ENCODE measurements at places on chromosomes 6 and 20. TPM values are rescaled to one million over a fixed set of nuclear protein-coding genes. Genes with fewer than 3 reads are reported as not detected.

GRCh38 chr6:134805168-134805567, 144.7 kb downstream of the ALDH8A1 start:
- DNase-seq = no peak

- no peak for DNase-seq
Measured at GRCh38 chr6:1406306-1407072, 17.1 kb downstream of the FOXF2 start.

- no peak for DNase-seq
Measured at GRCh38 chr6:97423190-97423589, 140.2 kb upstream of the MMS22L start.

- no peak for DNase-seq
Measured at GRCh38 chr6:47716207-47716606, 17.8 kb downstream of the ADGRF4 start.

GRCh38 chr6:33050014-33050810, 23.2 kb downstream of the HLA-DPA1 start:
- no peak for DNase-seq

- peak; percentile 75 for DNase-seq
Measured at GRCh38 chr20:41141153-41141815, 3.9 kb downstream of the PLCG1 start.

DNA sequence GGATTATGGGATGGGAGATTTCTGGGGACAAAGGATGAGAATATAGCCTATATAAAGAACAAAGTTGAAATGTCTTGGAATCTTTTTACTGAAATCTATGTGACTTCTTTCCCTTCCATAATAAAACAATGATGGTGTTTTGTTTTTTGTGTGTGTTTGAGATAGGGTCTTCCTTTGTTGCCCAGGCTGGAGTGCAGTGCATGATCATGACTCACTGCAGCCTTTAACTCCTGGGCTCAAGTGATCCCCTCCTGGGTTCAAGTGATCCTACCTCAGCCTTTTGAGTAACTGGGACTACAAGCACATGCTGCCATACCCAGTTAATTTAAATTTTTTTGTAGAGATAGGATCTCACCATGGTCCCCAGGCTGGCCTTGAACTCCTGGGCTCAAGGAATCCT, 50.9 kb downstream of the FAM217A start:
- no peak for DNase-seq

- no peak for DNase-seq
Measured at GRCh38 chr6:136728976-136729515, 63.2 kb downstream of the MAP3K5 start.

DNA sequence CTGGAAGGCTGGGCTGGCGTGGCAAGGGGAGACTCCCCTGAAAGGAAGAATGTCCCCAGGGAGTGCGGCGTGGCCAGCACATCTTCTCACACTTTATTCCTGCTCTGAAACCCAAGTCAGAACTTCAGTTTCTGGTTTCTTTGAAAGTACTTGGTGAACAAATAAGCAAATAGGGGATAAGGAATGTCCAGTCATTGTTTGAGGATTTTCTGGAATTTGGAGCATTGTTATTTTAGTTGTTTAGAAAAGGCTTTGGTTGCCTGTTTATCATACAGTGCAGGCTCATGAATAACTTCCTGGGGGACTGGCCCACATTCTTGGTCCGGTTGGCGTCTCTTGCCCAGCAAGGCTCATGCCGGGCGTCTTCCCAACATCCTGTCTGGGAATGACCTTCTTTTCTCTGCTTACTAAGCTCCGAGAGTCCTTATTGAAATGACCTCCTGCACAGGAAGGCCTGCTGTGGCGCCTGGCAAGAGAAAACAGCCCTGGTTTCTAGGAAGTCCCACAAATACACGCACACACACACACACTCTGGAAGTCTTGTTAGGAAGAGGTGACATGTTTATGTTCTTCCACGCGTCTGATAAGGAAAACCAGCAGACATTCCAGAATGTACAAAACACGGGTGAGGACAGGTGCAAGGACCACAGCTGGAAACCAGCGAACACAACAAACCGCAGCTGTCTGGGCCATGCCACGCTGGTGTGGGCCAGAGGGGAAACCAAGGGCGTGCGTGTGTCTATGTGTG, 71.9 kb downstream of the TMEM170B start:
- DNase-seq = no peak

DNA sequence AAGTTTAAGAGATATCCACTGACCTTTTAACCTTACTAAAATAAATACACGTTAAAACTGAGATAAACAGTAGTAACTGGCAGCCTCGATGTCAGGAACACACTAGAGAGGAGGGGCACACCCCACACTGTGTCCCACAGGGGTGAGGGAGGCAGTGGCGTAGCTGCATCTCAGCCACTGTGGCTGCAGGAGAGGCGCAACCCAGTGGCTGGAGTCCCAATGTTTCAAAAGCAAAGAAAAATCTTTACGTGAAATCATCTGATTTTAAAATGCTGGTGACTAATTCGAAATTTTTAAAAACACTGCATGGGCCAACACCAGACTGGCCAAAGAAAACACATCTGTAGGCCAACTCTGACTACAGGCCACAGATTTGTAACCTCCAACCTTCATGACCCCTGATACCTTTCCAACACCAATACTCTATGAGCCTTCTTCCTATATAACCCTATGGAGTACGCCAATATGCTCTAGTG, 54.7 kb downstream of the TRAM2 start:
- peak; percentile 84 for DNase-seq

DNA sequence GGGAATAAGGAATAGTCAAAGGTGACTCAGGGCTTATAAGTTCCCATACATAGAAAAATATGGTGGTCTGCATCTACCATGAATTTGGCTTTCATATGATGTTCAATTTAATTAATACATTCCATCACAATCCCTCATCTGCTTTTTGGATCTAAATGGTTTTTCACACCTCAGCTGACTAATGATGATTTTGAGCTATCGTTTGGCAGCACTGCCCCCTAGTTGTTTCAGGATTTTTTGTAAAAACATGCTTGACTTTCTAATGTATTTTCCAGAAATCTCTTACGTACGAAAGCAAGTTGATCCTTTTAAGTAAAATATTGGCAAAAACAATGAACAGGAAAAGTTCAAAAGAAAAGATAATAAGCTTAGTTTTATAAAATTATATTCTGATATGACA, 408.6 kb upstream of the ADGRB3 start:
- DNase-seq = no peak

DNA sequence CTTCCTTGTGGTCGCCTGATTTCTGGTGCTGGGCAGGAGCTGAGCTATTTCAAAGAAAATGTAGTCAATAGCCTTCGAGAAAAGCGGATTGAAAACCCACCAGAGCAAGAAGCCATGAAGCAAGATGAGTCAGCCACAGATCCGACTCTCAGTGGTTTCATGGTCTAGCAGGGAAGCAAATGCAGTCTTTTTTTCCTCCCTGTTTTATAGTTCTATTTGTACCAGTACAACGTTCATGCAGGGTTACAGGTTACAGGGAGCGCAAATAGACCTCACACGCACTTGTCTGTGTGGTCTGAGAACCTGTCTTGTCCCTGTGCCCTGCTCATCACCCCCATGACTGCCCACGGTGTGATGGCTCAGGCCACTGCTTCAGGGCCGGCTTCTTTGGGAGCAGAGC, 309.8 kb upstream of the SUPT3H start:
- no peak for DNase-seq

GRCh38 chr6:126010040-126010439, 23.7 kb downstream of the TRMT11 start:
- no peak for DNase-seq

GRCh38 chr6:17064975-17065374, 36.9 kb upstream of the STMND1 start:
- DNase-seq = no peak

- no peak for DNase-seq
Measured at GRCh38 chr6:140554421-140554820, 1180.0 kb upstream of the CITED2 start.

DNA sequence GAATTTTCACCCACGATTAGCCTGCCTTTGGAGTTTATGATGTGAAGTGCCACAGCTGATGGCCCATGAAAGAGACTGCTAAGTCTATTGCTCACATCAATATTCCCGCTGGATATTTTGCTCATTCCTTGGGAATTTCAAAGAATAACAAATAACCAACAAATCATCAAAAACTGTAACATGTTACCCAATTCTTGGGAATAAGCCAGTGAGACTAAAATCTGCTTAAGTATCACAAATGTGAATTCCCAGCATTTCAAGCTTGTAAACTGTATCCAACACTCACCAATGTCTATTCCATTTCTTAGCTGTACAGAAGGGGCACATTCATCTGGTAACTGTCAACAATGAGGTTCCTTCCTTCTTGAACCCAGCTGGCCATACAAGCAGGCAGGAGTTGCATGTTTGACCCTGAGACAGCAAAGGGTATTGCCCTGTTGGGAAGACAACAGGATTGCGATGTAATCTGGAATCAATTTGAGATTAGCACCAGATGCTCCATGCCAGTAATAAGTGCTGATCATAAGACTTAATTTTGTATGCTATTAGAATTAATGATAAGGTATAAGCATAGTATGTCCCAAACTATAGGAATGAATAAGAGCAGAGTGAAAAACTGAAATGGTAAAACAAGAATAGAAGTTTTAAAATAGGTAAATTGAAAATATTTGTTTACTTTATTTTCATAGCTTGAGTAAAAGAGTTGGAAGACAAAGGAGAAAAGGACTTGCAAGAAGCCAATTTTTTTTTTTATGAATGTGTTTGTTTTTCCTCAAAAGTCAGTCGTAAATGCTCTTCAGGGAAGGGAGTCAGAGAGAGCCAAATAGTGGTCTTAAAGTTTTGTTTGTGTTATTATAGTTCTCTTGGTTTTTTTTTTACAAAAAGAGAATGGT, 58.8 kb downstream of the RSPO3 start:
- DNase-seq = no peak

GRCh38 chr6:106244521-106244920, 81.0 kb downstream of the ATG5 start:
- no peak for DNase-seq

GRCh38 chr6:159759645-159760044, 2.2 kb upstream of the ACAT2 start:
- DNase-seq = no peak

DNA sequence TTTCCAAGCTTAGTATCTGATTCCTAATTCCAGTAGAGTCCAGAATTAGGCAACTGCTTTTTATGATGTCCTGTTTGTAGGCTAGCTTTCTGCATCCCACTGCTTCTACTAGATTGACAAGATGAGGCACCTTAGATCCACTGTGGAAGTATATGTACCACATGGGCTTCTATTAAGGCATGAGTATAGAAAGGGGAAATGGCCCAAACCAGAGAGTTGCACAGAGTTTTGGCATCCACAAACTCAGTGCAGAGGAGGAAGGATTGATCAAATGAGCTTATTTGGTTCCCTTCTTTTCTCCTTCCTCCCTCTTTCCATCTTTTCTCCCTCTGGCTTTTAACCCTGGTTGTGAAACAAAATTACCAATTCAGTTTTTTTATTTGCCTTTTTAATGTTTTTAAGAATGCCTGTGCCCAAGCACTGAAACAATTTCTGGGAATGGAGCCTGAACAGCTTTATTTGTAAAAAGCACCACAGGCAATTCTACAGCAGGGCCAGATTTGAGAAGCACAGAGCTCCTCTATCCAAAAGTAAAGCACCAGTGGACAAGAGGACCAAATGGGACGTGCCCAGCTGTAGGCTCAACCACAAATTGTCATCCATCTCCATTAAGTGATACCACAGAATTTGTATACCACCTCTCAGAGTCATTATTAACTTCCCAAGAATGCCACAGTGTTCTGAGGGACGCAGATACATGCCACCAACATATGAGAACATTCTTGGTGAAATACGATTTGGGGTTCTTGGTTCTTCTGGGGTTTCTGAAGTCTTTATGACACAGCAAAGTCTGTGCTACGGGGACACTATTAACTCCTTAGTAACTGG, 969.1 kb downstream of the KIF16B start:
- no peak for DNase-seq

- no peak for DNase-seq
Measured at GRCh38 chr20:13336308-13337089, 115.4 kb downstream of the ISM1 start.

DNA sequence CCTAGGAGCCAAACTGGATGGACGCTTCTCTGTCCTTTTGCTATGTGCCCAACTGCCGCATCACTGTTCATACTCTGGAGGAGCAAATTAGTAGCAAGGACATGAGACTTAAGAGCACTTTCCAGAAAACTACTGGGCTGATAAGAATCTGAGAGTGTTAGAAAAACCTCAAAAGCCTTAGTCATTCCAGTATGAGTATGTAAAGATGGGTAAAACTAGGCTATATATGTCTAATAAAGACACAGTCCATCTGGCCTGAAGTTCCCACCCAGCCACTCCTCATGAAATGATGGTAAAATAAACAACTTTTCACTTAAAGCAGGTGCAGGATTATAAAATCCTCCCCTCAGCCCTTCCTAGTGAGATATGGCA, 30.6 kb downstream of the SHLD1 start:
- DNase-seq = no peak

- no peak for DNase-seq
Measured at GRCh38 chr6:159321267-159321666, 152.1 kb downstream of the FNDC1 start.

- DNase-seq = no peak
Measured at GRCh38 chr6:83824388-83824801, 28.8 kb upstream of the RIPPLY2 start.

GRCh38 chr20:63138855-63139341, 77.0 kb downstream of the YTHDF1 start:
- no peak for DNase-seq

GRCh38 chr6:162294029-162294428, 433.5 kb downstream of the PRKN start:
- no peak for DNase-seq

- DNase-seq = no peak
Measured at GRCh38 chr6:148529010-148529409, 186.4 kb downstream of the SASH1 start.

GRCh38 chr6:165823609-165824326, 160.7 kb upstream of the PDE10A start:
- no peak for DNase-seq

GRCh38 chr6:145829950-145830349, 15.4 kb upstream of the FBXO30 start:
- no peak for DNase-seq

GRCh38 chr6:151963001-151963400, 155.5 kb downstream of the ESR1 start:
- no peak for DNase-seq

- no peak for DNase-seq
Measured at GRCh38 chr6:108904741-108905140, 56.5 kb downstream of the ARMC2 start.

The AGPAT4 gene
- total RNA-seq = 7.9 TPM

The NRN1 gene
- 6.4 TPM for total RNA-seq

The ZNF334 gene
- total RNA-seq = 2.6 TPM

The RCAN2 gene
- total RNA-seq = 9.3 TPM

The PROCR gene
- total RNA-seq = 36.7 TPM

The PSMB9 gene
- total RNA-seq = 10.2 TPM

The KIF6 gene
- 0.99 TPM for total RNA-seq

The KIAA1755 gene
- total RNA-seq = 20.4 TPM

The RAET1L gene
- not detected for total RNA-seq

The INSM1 gene
- total RNA-seq = not detected

The COL19A1 gene
- 0.83 TPM for total RNA-seq

The KCNS1 gene
- total RNA-seq = not detected

The MYB gene
- total RNA-seq = not detected

The DHX16 gene
- total RNA-seq = 18.0 TPM

The ECT2L gene
- not detected for total RNA-seq

The NFATC2 gene
- total RNA-seq = 3.5 TPM

The SIRPA gene
- total RNA-seq = 16.3 TPM

The OXT gene
- total RNA-seq = not detected
